ENCODE measurements at places on chromosomes 13 and 19. TPM values are rescaled to one million over a fixed set of nuclear protein-coding genes. Genes with fewer than 3 reads are reported as not detected.

PLVAP gene
- 0.53 TPM for total RNA-seq

KLF16 gene
- total RNA-seq = 16.3 TPM

ZNF256 gene
- total RNA-seq = 4.3 TPM

S1PR5 gene
- total RNA-seq = not detected

RFX1 gene
- total RNA-seq = 12.6 TPM

BCAM gene
- total RNA-seq = not detected

GRCh38 chr19:10533646-10534386 is 9.9 kb upstream of the ATG4D start:
- H3K27me3 ChIP-seq = peaks cover 8% of the 10 kb centered on the region
- no peaks in the 10 kb centered on the region for H3K4me1 ChIP-seq
- no peaks in the 10 kb centered on the region for H3K36me3 ChIP-seq
- ATAC-seq = no peak
- H3K27ac ChIP-seq = no peak overlapping the region

DNA sequence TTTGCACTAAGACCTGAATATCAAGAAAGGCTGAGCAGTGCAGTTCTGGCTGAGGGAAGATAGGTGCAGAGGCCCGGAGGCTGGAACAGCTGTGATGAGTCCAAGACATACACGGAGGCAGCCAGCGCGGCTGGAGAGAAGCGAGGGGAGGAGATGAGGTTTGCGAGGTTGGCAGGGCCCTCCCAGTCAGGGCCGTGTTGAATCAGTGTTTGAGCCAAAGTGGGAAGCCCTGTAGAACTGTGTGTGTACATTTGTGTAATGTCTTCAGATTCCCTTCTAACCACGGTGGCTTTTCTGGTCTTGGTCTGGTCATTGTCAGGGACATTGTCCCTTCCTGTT is 34.9 kb downstream of the PAK4 start:
- no peaks in the 10 kb centered on the region for H3K36me3 ChIP-seq
- no peak overlapping the region for H3K4me3 ChIP-seq
- no peak for ATAC-seq

- ATAC-seq = peak; percentile 92
- H3K4me3 ChIP-seq = peak overlapping the region; percentile 96
- no peaks in the 10 kb centered on the region for H3K27me3 ChIP-seq
- H3K4me1 ChIP-seq = peaks cover 6% of the 10 kb centered on the region
- peak overlapping the region; percentile 95 for H3K27ac ChIP-seq
These were observed 22.6 kb downstream of the IPO5 start for GRCh38 chr13:97975848-97976609.

DNA sequence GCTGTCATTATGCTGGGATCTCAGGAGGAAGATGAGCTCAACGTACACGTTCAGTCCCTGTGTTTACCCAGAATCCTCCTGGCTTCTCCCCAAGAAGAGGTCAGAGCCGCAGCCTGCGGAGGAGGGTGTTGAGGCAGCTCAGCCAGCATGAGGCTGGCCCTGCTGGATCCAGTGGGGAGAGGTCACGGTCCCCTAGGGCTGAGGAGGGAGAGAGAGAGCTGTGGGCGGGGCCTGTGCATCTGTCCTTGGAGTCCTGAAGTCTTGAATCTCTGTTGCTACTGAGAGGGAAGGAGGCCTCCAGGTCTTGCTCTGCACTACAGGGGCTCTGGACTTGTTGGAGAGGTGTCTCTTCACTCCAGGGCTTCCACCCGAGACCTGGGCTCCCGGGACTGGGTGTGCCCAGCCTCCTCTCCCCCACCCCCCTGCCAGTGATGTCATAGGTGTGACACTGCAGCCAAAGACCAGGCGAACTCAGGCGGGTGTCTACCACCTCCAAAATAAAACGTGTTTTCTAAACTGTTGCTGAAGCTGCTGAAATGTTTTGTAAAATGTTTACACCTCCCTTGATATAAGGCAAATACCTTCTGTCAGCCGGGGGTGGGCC is 77.9 kb upstream of the KCTD15 start:
- H3K4me1 ChIP-seq = no peaks in the 10 kb centered on the region
- no peaks in the 10 kb centered on the region for H3K36me3 ChIP-seq
- H3K27ac ChIP-seq = no peak overlapping the region

GRCh38 chr13:106610486-106610885 is 42.5 kb upstream of the ARGLU1 start:
- no peaks in the 10 kb centered on the region for H3K36me3 ChIP-seq
- ATAC-seq = no peak
- peaks cover 30% of the 10 kb centered on the region for H3K27me3 ChIP-seq
- H3K4me3 ChIP-seq = no peak overlapping the region
- H3K27ac ChIP-seq = no peak overlapping the region
- no peaks in the 10 kb centered on the region for H3K4me1 ChIP-seq

DNA sequence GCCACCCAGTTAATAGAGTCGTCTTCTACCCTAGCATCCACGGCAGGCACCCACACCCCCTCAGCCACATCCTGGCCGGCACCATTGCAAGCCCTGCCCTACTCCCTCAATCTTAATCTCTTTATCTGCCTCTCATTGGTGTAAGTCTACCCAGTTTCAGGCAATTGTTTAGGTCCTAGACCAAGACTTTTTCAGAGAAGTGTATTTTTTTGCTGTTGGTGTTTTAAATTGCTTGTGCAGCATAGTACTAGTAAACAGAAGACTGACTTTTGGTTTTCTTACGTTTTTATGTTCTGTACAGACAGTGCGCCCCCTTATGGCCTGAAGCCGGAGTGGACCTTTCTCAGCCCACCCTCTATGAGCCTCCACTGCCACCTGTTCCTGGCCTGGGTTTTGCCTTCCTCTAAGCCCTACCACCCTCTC is 2.3 kb upstream of the LCP1 start:
- peaks cover 43% of the 10 kb centered on the region for H3K4me1 ChIP-seq
- no peaks in the 10 kb centered on the region for H3K27me3 ChIP-seq
- ATAC-seq = peak; percentile 56

DNA sequence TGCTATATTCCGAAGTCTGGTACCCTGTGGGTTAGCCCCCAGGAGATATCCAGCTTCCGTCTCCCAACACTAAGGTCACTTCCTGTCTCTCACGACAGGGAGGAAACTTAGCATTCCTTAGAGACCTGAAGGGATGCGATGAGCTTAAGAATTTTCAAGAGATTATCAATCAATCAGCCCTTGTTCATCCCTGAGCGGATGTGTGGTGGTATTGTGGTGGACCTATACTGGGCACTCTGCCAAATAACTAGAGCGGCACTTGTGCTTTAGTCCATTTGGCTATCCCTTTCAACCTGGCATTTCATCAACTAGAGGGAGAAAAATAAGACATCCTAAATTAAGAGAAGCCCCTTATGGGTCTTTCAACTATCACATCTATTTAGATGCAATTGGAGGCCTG is 30.9 kb upstream of the ZNF562 start:
- no peaks in the 10 kb centered on the region for H3K36me3 ChIP-seq
- ATAC-seq = no peak
- no peak overlapping the region for H3K4me3 ChIP-seq

GRCh38 chr13:18948012-18948663 is 233.5 kb downstream of the TUBA3C start:
- H3K36me3 ChIP-seq = no peaks in the 10 kb centered on the region
- no peak for ATAC-seq
- H3K27me3 ChIP-seq = no peaks in the 10 kb centered on the region
- H3K4me3 ChIP-seq = no peak overlapping the region
- H3K27ac ChIP-seq = no peak overlapping the region

DNA sequence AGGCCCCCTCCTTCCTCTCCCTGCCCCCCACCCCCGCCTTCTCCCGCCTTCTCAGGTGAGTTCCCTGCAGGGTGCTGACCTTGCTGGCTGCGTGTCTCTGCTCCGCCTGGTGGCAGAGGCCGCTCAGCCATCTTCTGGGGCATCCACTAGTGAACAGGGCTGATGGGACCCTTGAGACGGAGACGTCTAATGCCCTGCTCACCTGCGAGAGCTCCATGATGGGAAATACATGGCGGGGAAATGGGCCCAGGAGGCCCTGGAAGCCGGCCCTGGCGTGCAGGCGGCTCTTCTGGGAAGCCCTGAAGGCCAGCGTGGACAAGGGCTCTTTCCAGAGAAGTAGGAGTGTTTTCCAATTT is 15.2 kb upstream of the F7 start:
- no peak for ATAC-seq
- H3K36me3 ChIP-seq = no peaks in the 10 kb centered on the region
- no peaks in the 10 kb centered on the region for H3K4me1 ChIP-seq
- H3K27ac ChIP-seq = no peak overlapping the region
- H3K4me3 ChIP-seq = no peak overlapping the region

DNA sequence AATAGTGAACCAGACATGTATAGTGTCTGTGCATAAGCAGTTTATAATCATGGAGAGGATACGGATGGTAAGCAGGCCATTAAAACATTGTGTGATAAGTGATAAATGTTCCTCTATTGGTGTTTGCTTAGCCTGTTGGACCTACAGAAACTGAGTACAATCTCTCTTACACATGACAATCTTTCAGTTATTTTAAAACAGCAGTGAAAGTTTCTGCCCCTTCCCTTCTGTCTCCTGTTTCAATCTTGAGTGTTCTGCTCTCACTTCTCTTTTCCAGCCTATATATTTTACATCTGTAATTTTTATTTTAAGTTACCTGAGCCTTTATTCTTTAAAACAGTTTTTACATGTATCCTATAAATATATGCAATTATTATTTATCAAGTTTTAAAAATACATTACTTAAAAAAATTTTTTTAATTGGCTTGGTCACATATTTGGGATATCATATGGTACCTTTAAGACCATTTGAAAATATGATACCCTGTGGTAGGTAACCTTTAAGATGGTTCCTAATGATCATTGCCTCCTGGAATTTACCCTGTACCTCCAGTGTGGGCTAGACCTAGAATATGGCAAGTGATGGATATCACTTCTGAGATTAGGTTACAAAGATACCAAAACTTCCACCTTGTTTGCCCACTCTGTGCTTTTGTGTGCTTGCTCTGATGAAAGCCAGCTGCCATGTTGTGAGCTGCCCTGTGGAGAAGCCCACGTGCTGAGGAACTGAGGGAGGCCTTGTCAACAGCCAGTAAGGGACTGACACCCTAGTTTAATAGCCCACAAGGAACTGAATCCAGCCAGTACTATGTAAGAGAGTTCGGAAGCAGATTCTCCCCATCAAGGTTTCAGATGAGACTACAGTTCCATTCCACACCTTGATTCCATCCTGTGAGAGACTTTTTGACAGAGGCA is 99.3 kb downstream of the DHRS12 start:
- H3K36me3 ChIP-seq = peaks cover 36% of the 10 kb centered on the region
- no peaks in the 10 kb centered on the region for H3K27me3 ChIP-seq
- ATAC-seq = no peak
- H3K4me1 ChIP-seq = no peaks in the 10 kb centered on the region

DNA sequence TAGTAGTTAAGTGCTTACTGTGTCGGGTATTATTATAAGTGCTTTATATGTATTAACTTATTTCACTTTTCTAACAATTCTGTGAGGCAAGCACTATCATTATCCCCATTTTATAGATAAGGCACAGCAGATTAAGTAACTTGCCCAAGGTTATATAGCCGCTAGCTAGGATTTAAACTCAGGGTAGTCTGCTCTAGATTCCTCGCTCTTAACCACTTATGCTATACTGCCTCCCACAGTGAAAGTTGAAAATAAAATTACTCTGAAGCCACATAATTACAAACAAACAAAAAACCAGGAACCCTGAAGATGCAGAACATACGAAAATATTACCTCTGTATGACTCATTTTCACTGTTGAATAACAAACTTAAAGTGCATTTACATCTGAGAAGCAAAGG is 3.9 kb downstream of the TEX30 start:
- H3K27ac ChIP-seq = peak overlapping the region; percentile 65
- no peaks in the 10 kb centered on the region for H3K27me3 ChIP-seq
- ATAC-seq = no peak
- peaks cover 14% of the 10 kb centered on the region for H3K4me1 ChIP-seq
- peaks cover 46% of the 10 kb centered on the region for H3K36me3 ChIP-seq

DNA sequence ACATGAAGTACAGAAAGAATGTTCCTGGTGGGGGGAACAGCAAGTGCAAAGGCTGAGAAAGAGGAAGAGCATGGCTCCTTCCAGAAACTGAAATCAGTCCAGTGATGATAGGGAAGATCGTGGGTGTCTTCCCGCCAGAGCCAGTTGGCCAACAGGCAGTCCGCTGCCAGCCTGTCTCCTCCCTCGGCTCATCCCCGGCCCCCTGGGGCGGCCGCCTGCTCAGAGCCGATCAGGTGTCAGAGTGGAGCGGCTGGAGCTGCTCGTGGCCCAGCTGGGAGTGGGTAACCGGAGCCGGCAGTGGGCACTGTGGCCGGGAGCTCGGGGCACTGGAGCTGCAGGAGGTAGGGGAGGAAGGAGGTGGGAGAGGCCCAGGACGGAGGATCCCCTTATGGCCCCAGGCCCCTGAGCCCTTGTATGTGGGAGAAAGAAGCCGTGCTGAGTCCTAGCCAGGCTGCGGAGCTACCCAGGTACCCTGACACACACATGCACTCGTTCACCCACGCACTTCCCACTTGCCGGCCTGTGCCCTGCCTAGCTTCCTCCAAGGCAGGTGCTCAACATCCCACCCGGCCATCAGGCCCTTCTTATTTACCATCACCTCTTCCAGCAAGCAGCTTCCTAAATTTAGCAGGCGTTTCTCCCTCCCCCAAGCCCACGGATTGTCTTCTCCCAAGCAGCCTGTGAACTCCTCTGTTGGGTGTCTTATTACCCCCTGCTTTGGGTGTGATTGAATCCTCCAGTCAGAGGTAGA is 1.7 kb downstream of the ANKRD24 start:
- no peaks in the 10 kb centered on the region for H3K27me3 ChIP-seq
- no peak for ATAC-seq
- peaks cover 17% of the 10 kb centered on the region for H3K4me1 ChIP-seq

DNA sequence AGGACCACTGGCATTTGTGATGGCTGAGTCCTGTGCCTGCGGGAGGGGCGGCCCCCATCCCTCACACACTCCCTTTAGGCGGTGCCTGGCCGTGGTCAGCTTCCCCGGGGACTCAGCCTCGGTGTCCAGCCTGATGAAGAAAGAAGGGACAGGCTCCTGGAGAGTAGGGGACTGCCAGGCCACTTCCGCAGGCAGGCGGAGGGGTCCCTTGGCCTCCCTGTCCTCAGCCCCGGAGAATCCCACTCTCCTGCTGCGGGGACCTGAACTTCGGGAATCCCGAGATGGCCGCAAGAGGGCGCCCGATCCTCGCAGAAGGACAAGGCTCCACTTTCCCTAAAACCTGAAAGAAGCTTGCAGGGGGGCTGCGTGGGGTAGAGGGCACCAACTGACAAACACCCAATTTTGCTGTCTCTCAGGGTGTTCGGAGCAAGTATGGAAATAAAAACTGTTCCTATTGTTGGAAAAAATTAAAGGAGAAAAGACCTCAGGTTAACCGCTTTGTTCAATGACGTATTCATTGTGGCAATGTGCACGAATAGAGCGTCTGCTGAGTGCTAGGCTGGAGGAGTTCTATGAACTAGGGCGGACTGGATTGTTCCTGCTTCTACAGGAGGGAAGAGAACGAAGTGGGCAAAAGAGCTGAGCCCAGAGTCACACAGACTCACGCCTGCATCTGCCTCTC is 297.3 kb downstream of the ZNF536 start:
- no peak overlapping the region for H3K4me3 ChIP-seq
- H3K4me1 ChIP-seq = no peaks in the 10 kb centered on the region
- no peak overlapping the region for H3K27ac ChIP-seq
- H3K27me3 ChIP-seq = peaks cover 27% of the 10 kb centered on the region

- no peaks in the 10 kb centered on the region for H3K27me3 ChIP-seq
- ATAC-seq = no peak
- H3K27ac ChIP-seq = no peak overlapping the region
- H3K4me3 ChIP-seq = no peak overlapping the region
These were observed 6.0 kb downstream of the TMED1 start for GRCh38 chr19:10829967-10830366.
